T-helper 17 cell (primary cell): ENCODE measurements at places on chromosomes 11 and 22.

DNA sequence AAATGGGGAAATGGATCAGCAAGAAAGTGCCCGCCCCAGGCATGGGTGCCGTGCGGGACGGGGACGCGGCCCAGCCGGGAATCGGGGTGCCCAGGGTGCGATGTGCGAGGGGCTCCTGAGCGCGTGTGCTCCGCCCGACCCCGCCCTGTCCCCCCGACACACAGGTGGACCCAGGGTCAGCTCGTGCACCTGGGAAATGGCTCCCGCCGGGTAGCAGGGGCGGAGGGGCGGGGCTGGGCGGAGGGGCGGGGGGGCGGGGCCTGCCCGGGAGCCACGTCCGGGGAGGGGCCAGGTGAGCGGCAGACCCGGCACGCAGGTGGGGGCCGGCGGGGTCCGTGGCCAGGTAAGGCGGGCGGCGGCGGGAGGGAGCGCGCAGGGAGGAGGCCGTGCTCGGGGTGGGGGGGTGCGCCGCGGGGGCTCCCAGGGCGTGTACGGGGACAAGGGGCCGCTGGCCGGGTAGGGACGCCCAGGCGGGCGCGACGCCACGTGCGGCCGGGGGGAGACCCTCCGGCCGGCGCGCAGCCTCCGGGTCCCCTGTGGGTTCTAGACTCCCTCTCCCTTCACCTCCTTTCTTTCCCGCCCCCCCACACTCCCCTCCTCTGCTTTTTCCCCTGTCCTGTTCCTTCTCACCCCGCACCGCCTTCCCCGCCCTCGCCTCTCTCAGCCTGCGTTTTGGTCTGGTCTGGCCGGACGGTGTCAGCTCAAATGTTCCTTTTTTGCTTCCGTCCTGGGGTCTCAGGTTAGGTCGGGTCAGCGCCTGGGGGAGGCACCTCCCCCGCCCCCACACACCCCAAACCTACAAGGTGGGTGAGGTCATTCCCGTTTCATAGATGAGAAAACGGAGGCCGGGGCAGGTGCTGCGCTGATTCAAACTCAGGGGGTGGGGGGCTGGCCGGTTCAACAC, at the start of gene ARHGAP8:
TSS of gene ARHGAP8 (plus strand) at position 291 of the 904 bp plus-strand sequence. CDS start 33,953 bp downstream, outside the sequence.
- H3K36me3 ChIP-seq, result peaks cover 4% of the 10 kb centered on the region
- peaks cover 35% of the 10 kb centered on the region for H3K27me3 ChIP-seq
- peaks cover 2% of the 10 kb centered on the region for H3K4me1 ChIP-seq
- H3K27ac ChIP-seq, result no peak within 1 kb of the TSS
- H3K4me3 ChIP-seq, result peak within 1 kb of the TSS; percentile 83

DNA sequence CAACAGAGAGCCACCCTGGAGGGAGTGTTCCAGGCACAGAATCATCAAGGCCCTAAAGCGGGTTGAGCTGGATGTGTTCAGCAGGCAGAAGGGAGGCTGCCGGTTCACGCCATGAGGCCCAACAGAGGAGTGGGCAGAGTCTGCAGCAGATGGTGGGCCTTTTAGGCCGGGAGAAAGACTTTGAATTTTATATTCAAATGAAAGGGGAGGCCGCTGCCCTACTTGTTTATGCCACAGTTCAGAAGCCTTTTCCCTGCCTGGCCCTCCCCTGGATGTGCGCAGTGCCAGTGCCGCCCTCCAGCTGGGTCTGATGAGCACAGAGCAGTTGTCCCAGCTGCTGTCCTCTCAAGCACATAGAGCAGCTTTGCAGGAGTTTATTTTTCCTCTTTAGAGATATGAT, 46.9 kb upstream of the TTC12 start:
- peaks cover 39% of the 10 kb centered on the region for H3K27me3 ChIP-seq
- H3K4me3 ChIP-seq, result no peak overlapping the region
- H3K27ac ChIP-seq, result no peak overlapping the region
- H3K4me1 ChIP-seq, result peaks cover 3% of the 10 kb centered on the region

GRCh38 chr11:115193914-115194801, 310.1 kb downstream of the CADM1 start:
- H3K4me1 ChIP-seq, result peaks cover 2% of the 10 kb centered on the region
- H3K27me3 ChIP-seq, result no peaks in the 10 kb centered on the region
- peak overlapping the region; percentile 63 for H3K4me3 ChIP-seq

GRCh38 chr11:121452609-121453150, at the start of gene SORL1-AS1:
SORL1-AS1 (minus strand) TSS chr11:121452967.
- H3K36me3 ChIP-seq, result peaks cover 13% of the 10 kb centered on the region
- no peaks in the 10 kb centered on the region for H3K27me3 ChIP-seq
- DNase-seq, result peak; percentile 32
- H3K27ac ChIP-seq, result peak within 1 kb of the TSS; percentile 99
- peak within 1 kb of the TSS; percentile 99 for H3K4me3 ChIP-seq

GRCh38 chr22:35417606-35418005, 17.7 kb downstream of the MCM5 start:
- no peaks in the 10 kb centered on the region for H3K27me3 ChIP-seq
- no peak overlapping the region for H3K4me3 ChIP-seq
- H3K4me1 ChIP-seq, result peaks cover 3% of the 10 kb centered on the region
- H3K27ac ChIP-seq, result no peak overlapping the region
- no peak for DNase-seq
- H3K36me3 ChIP-seq, result peaks cover 7% of the 10 kb centered on the region

GRCh38 chr11:44854741-44855492, 95.8 kb downstream of the TP53I11 start:
- peaks cover 39% of the 10 kb centered on the region for H3K4me1 ChIP-seq
- peak overlapping the region; percentile 91 for H3K27ac ChIP-seq
- peaks cover 8% of the 10 kb centered on the region for H3K36me3 ChIP-seq
- no peak for DNase-seq
- no peaks in the 10 kb centered on the region for H3K27me3 ChIP-seq
